ENCODE measurements at places on chromosomes 12 and 14.
A peak's percentile ranks its signal among the peaks of the same experiment; 100 is the strongest.

GRCh38 chr12:14959126-14959440, 2.3 kb downstream of the ARHGDIB start:
- DNase-seq: no peak

- DNase-seq: no peak
Measured at GRCh38 chr14:31880935-31881334, 196.2 kb upstream of the ARHGAP5 start.

- no peak for DNase-seq
Measured at GRCh38 chr14:99937475-99938244, 127.6 kb upstream of the EVL start.

DNA sequence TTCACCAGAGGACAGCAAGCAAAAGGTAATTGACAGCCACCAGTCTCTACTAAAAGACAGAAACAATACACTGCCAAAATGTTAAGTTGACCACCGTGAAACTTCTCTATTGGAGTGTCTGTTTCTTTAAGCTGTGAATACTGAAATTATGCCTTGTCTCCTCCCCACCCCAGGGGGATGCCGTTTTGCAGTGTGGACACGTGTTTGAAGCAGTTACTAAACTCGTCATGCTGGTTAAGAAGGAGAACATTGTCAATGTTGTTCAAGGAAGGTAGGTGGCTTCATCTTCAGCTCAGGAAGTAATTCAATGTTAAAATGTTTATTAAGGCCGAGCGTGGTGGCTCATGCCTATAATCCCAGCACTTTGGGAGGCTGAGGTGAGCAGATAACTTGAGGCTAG, 32.8 kb downstream of the KCTD10 start:
- no peak for DNase-seq

DNA sequence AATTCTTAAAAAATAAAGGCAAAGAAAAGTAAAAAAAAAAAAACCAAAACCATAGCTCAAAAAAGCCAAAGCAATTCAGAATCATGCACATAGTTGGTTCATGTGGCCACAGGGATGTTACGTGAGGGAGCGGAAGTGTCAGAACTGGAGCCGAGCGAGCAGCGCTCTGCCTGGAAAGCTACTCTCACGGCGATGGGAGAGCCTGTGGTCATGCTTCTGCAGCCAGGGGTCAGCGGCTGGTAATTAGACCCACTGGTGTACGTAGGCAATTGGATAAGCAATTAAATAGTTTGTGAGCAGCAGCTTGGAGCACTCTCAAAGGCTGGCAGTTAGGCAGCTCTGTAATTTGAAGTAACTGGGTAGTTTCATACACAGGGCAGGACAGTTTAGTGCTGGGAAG, 58.1 kb downstream of the TRHDE start:
- no peak for DNase-seq

DNA sequence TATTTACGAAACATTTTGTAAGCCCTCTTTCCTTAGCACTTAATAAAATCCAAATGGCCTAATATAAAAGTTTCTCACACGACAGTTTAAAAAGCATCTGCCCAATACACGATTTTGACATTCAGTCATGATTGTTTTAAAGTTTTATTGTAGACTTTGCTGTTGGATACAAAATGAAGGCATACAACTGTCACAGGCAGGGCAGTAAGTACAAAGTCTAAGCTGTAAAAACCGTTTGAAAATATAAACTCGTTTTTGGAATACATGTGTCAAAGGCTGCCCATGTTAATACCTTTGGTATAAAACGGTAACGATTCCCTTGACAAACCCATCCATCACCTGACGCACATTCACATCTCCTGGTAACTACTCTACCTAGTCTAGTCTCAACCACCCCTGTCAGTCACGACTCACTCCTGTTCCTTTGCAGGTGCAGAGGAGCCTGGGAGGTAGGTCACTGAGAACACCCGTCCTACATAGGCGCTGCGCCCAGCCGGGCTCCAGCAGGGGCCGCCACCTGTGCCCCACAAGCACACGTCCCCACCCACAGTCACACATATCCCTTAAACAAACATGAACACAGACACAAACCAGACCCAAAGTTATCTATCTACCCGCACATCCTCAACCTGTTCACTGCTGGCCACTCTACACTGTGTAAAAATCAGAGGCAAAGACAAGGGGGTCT, 27.1 kb downstream of the KCTD10 start:
- peak; percentile 23 for DNase-seq

- no peak for DNase-seq
Measured at GRCh38 chr14:80356413-80356812, 145.1 kb upstream of the DIO2 start.

DNA sequence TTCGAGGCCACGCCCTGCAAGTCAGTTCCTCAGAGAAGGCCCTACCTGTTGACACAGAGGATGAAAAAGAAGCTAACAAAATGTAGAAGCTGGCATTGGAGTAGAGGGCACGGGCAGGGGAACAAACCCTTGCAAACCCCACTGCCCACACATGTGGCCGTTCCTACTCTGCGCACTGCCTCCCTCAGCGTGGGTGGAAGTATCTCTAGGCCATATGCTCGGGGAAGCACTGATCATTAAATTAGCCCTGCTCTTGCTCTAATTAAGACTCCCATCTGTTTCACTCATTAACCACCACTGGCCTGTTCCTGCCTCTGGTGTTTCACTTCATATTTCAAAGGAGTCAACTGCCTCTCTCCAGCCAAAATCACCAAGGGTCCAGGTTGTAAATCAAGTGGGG, 201.2 kb upstream of the SFSWAP start:
- DNase-seq: no peak

- no peak for DNase-seq
Measured at GRCh38 chr14:42140001-42140400, 533.3 kb downstream of the LRFN5 start.

DNA sequence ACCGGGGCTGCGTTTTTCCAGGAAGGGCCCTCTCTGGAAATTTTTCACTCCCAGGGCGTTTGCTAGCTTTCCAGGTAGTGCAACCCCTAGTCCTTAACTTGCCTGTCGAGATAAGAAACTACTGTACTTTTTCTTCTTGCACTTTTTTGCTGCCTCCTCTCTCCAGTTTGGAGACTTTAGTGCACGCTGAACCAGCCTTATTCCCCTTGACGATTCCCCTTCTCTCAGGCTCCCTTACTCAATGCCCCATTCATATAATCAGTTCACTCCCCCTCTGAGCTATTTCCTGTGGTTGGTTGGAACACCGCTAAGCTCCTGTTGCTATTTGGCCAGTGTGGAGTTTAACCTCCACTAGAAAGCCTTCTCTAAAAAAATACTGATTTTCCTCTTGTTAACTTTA, 682 bp downstream of the CREBL2 start:
- DNase-seq: peak; percentile 32

DNA sequence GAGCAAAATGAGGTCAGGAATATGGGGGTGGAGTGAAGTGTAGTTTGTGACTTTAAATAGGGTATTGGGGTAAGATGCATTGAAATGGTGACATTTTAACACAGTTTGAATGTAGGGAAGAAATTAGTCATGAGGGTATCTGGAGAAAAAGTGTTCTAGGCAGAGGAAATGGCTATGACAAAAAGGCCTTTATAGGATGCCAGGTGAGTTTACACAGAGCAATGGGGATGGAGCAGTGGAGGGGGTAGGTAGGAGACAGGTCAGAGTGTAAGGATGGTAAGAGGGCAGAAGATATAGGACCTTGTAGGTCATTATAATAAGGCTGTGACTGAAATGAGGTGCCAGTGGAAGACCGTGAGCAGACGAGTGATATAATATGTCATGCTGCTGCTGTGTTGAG, 30.4 kb downstream of the HEATR5A start:
- DNase-seq: no peak

GRCh38 chr12:4084573-4084972, 189.0 kb upstream of the CCND2 start:
- DNase-seq: no peak

DNA sequence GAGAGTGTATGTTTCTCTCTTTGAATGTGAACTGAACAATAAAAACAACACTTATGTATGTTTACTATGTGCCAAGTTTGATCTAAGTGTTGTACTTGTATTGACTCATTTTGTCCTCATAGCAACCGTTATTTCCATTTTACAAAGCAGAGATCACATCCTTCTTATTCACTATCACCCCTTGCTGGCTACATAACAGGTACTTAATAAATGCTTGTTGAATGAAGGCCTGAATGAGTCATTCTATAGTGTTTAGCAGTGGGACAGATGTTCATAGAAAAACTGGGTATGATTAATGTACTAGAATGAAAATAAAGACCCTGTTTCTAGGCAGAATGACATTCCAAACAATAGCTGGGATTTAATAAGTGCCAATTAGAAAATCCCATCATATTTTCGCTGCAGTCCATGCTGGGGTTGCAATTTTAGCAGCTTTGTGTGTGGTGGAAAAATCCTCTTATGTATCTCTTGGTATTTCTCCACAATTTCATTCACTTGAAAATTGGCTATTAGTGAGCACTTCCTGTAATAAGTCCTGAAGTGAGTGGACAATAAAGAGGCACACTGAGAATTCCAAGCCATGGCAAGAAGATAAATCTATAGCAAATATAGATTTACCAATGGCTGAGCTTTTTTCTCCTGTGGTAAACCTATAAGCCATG, 86.0 kb downstream of the FAR2 start:
- DNase-seq: no peak

- no peak for DNase-seq
Measured at GRCh38 chr12:75592086-75592485, 80.7 kb upstream of the KRR1 start.

- no peak for DNase-seq
Measured at GRCh38 chr14:89473989-89474388, 57.0 kb upstream of the FOXN3 start.

- peak; percentile 34 for DNase-seq
Measured at GRCh38 chr12:8544295-8544694, 3.6 kb upstream of the CLEC4E start.

GRCh38 chr14:101248840-101249675, 312.2 kb upstream of the DIO3 start:
- no peak for DNase-seq

GRCh38 chr14:103136388-103137271, 13.4 kb downstream of the TNFAIP2 start:
- DNase-seq: no peak
